CD4-positive, alpha-beta T cell (primary cell): ENCODE measurements at places on chromosomes 11 and 22.

DNA sequence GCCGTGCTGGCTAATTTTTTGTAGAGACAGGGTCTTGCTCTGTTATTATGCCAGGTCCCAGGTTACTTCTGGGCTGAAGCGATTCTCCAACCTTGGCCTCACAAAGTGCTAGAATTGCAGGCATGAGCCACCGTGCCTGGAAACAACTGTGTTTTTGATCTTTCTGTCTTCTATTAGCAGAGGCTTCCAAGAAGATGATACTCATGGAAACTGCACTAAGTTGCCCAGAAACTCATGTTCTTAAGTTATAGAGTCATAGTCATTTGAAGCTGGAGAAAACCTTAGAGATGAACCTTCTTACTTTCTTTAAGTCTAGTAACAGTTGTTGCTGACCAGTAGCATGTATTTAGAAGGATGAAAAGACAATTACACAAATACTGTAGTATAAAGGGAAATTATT lies 37.1 kb upstream of the HSPA8 start:
- no peak for DNase-seq

DNA sequence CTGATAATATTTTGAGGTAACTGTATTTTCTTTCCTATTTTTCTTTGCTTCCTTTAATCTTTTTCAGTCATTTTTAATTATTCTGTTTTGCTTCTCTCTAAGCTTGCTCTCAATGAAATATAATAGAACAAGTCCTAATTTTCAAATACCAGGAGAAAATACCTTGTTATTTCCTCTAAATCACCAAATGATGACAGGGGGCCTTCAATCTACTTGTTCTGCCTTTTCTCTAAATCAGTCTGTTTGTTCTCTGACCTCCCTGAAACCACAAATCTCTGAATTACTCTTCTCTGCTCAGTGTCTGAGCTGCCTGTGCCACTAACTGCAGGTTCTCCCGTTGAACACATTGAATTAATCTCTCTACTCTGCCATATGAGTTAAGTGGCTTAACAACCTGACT lies 286.2 kb downstream of the C11orf87 start:
- DNase-seq = no peak

DNA sequence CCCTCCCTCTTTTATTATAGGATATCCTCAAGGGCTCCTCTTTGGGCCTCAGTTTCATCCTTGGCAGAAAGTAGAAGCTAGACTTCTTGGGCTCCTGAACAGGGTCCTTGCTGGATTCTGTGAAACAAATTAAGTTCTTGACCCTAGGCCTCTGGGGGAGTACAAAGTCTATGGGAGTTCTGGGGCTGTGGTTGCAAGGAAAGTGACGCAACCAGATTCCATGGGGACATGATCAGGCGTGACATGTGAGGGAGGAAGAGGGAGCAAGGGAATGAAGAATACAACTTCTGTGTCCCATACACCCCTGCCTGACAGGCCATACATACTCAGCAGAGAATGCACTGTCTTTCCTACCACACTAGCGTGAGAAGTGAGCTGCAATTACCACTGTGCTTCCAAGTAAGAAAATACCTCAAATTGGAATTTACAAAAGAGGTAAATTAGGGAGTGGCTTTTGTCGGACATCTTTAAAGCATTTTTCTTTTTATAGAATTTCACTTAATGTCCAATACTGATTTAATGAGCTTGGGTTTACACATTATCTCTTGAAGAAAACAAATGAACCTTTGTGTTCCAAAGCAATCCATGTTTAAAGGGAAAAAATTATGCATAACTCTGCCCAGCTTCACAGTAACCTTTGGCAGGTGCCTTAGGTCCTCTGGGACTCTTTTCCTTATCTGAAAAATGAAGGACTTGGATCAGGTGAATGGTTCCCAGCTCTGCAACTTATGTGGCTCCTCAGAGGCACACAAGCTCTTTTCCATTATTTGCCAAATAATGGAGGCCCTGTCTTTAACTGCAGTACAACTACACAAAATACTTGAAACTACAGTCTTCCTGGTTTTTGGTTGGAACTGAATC lies 38.9 kb downstream of the LIMK2 start:
- no peak for DNase-seq

GRCh38 chr22:50009765-50010675 lies 2.5 kb downstream of the IL17REL start:
- DNase-seq = no peak

- DNase-seq = no peak
Measured at GRCh38 chr11:117316197-117316961, at the start of gene BACE1. BACE1 (minus strand) TSS chr11:117316256; CDS start chr11:117315795, 461 bp downstream.

DNA sequence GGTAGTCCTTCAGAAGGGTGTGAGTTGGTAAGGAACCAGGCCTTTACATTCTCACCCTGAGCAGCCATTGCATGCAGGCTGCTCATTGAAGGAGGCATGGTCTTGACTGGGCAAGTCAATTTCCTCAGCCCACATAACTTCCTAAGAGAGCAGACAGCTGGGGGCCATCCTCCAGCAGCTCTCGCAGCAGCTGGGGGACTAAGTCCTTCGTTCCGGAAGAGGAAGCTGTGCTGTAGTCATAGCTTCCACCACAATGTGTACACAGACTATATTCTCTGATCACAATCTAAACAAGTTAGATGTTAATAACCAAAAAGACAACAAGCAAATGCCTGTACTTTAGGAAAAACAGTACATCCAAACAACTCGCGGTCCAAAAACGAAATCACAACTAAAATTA lies 30.1 kb upstream of the MPPED1 start:
- DNase-seq = no peak

DNA sequence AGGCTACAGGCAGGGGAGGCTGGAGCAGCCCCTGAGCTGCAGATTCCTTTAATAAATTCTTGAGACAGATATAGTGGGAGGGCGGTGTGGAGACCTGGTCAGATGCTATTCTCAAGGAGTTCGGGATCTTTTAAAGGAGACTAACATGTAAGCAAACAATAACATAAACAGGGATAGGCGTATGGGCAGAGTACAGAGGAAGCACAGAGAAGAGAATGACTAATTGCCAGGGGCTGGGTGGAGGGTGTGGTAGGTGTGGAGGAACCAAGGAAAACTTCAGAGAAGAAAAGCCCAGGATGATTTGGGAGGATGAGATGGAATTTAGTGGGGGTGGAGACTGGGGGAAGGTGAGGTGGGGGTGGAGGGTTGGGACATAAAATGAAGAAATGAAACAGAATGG lies 9.7 kb upstream of the HEPHL1 start:
- no peak for DNase-seq
